CD4-positive, alpha-beta T cell treated with Interferon alpha-2 for 1 hour (primary cell): ENCODE measurements at places on chromosomes 16 and 17.

GRCh38 chr17:82267575-82268379 lies 5.7 kb downstream of the CSNK1D start:
- DNase-seq, result peak; percentile 25

DNA sequence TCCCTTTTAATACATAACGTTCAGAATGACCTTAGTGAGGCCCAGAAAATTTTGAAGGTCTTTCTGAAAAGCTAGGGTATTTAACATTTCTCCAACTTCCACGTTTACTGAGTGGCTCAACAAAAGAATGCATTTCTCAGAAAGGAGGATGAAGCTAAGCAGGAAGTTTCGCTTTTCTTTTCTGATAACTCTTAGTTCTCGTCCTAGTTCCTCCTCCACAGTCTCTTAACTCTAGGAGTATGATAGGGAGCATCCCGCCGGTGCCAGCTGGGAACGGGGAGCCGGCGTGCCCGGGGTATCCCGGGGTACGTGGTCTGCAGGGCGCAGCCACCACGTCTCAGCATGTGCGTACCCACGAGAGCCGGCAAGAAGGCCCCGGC lies 363 bp downstream of the KARS1 start:
- DNase-seq, result no peak

DNA sequence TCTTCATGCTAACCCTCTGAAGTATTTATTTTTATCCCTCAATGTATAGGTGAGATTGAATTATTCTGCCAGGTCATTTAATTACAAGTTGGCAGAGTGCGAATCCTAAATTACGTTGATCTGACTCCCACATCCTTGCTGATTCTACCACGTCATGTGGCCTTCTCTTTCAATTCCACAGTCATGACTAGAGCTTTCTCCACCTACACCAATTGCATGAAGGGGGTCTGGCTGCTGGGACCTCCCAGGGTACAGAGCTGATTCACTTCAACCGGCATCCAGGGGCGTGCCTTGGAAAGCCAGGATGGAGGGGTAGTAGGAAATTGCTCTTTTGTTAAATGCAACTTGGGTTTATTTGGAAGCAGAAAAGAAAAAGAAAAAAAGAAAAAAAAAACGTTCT lies 41.1 kb upstream of the CDH13 start:
- DNase-seq, result no peak

- DNase-seq, result no peak
Measured at GRCh38 chr17:67276075-67276474, 31.1 kb upstream of the HELZ start.

DNA sequence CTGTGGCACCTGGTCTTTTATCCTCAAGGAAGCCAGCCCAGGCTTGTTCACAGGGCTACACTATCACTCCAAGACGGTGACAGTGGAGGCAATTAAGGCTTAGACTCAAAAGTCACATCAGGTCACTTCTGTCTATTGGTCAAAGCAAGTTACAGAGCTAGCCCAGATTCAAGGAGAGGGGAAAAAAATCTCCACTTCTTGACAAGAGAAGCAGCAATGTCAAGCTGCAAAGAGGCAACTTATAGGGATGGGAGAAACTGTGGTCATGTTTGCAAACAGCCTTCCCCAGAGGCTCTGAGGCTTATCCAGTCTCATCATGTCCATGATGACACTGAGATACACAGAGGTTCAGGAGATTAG lies 31.6 kb downstream of the SERPINF1 start:
- no peak for DNase-seq
